ENCODE measurements at places on chromosomes 4 and X.

GRCh38 chr4:156829201-156829873, 142.3 kb downstream of the PDGFC start:
- no peak for DNase-seq

DNA sequence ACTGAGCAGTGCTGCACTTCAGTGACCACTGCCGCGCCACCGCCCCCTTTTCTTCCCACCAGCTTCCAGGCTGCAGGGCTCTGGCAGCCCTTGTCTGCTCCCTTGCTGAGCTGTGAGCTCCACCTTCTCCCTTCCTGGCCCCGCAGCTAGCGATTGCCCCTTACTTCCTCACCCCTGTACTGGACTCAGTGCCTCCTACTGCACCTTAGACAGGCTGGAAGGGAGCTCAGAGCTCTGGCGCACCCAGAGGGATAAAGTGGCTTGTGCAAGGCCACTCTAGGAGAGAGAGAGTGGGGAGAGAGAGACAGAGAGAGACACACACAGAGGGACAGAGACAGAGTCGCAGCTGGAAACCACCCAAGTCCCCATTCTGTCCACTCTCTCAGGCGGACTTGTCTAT, 6.0 kb downstream of the RASL11B start:
- no peak for DNase-seq

DNA sequence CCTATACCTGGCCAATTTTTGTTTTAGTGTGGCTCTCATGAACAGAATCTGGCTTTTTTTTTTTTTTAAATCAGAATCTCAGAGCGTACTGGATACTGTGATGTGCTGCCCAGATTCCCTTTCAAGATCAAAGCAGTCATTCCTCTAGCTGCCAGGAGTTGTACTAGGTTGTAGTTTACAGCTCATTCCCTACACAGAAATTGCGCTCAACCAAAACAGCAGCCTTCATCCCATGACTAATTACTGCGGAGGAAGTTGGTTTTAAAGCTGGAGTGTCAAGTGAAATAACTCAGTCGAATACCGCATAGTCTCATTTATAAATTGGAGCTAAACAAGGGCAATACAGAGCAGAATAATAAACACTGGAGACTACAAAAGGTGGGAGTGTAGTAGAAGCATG, 12.2 kb upstream of the TMPRSS11B start:
- no peak for DNase-seq

DNA sequence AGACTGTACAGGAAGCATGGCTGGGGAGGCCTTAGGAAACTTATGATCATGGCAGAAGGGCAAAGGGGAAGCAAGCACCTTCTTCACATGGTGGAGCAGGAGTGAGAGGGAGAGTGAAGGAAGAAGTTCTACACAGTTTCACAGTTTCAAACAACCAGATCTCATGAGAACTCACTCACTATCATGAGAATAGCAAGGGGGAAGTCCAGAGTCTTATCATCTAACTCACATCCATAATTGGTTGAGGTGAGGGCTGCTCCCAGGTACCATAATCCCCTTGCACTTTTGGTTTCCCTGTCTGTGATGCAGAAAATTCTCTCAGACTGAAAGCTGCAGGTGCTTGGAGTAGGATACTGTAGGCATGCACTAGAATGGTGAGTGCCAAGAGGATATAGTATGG, 233.8 kb upstream of the CPEB2 start:
- DNase-seq, result no peak

DNA sequence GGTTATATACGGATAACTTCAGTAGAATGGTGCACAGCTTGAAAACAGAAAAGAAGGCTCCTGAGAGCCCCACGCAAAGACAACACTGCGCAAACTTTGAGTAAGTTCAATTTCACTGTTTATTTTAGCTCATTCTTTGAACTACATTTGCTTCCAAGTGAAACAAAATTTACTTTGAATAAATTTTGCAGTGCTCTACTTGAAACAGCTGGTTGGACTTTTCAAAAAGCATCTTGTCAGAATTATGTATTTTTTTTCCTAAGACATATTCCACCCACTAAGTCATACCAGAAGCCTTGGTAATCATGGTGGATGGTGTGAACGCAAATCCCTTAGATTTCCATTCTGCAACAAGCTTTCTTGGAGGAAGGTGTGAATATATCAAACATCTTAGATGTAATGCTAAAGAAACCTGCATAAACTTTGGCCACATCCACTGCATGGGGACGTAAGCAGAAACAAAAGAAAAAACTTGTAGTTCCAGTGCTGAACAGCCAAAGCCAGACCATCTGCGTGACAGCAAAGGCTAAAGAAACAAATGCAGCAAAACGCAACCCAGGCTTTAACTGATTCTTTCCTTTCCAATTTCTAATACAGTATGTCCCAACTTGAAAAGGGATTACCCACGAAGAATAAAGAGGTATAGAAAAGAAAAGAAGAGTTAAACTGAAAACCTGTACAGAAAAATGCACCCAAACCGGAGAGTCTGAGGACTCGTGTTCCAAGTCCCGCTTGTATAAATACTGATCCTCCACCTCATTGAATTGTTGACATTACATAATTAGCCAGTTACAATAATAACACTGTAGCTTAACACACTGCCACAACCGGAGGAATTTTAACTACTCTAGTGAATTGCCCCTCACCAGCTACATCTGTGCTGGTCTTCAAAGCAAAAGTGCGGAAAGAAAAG, 90.9 kb downstream of the SH3RF1 start:
- no peak for DNase-seq

DNA sequence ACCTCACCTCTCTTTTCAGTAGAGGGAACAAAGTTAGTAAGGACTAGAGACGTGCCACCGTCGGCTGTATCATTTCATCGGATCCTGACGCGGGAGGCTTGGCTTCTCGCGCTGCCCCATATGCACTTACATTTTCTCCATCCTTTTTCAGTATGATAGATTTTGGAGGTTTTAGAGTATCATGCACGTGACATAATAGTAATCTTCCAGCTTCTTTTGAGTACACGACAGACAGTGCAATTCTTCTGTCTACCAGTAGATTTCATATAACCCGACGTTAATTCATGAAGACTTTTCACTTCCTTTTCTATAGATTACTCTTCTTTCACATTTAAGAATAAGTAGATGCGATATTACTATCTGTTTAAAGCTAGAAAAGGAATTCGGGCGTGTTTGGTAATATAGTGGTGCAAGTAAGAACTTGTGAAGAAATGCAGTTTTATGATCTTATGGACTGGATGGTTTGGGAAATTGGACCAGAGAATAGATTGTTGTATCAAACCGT, 1.0 kb downstream of the CDS1 start:
- no peak for DNase-seq

Data from activated T-cell treated with anti-CD3 and anti-CD28 coated beads, Interleukin-2, amount 50 U/mL, for 24 hours (primary cell).